Activated naive CD4-positive, alpha-beta T cell treated with anti-CD3 and anti-CD28 coated beads for 36 hours (primary cell): ENCODE measurements at places on chromosomes 4 and X. TPM values are rescaled to one million over a fixed set of nuclear protein-coding genes. Genes with fewer than 3 reads are reported as not detected.

GRCh38 chr4:86185659-86186058 lies 174.2 kb downstream of the MAPK10 start:
- no peak overlapping the region for H3K27ac ChIP-seq
- no peaks in the 10 kb centered on the region for H3K4me1 ChIP-seq
- no peaks in the 10 kb centered on the region for H3K27me3 ChIP-seq
- no peak overlapping the region for H3K4me3 ChIP-seq
- no peaks in the 10 kb centered on the region for H3K36me3 ChIP-seq

GRCh38 chr4:173485164-173485563 lies 44.9 kb downstream of the HAND2 start:
- H3K36me3 ChIP-seq = no peaks in the 10 kb centered on the region
- H3K4me3 ChIP-seq = no peak overlapping the region
- H3K27ac ChIP-seq = no peak overlapping the region
- no peaks in the 10 kb centered on the region for H3K27me3 ChIP-seq

DNA sequence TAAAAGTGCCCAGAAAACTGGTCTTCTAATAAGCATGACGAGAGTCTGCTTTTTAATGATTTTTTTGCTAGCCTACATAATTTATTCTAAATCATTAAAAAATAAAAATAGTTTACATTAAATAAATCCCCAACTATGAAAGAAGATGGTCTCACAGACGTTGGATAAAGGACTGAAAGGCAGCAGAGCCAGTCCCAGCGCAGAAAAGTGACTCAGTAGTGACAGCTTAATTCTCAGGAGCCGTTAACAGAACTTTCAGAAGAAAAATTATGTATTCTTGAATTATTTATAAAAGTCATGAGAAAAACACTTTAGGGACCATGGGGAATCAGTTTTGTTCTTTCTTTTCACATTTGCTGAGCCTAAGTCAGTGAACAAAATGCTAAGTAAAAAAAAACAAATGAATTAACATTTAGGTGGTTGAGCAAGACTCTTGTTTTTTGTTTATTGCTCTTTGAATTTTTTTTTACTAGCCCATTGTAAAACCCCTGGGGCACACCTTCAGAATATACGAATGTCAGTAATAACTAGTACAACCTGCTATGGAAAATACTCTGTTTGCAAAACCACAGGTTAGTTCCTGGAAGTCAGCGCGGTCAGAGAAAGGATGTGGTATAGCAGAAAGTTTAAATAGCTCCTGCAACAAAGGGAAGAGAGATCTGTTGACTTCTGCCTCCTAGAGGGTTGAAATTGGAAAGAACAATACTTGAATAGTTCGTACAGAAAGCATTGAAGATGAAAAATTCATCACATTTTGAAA lies 50.4 kb upstream of the CCDC160 start:
- H3K4me3 ChIP-seq = peak overlapping the region; percentile 25
- DNase-seq = peak; percentile 85
- peak overlapping the region; percentile 24 for H3K27ac ChIP-seq
- H3K27me3 ChIP-seq = no peaks in the 10 kb centered on the region
- no peaks in the 10 kb centered on the region for H3K36me3 ChIP-seq
- peaks cover 14% of the 10 kb centered on the region for H3K4me1 ChIP-seq

GRCh38 chr4:155419266-155419665 lies 42.5 kb upstream of the MAP9 start:
- H3K4me3 ChIP-seq = no peak overlapping the region
- H3K27ac ChIP-seq = no peak overlapping the region
- peaks cover 9% of the 10 kb centered on the region for H3K27me3 ChIP-seq
- no peaks in the 10 kb centered on the region for H3K4me1 ChIP-seq
- no peaks in the 10 kb centered on the region for H3K36me3 ChIP-seq

- no peaks in the 10 kb centered on the region for H3K27me3 ChIP-seq
- H3K4me1 ChIP-seq = peaks cover 4% of the 10 kb centered on the region
- peaks cover 9% of the 10 kb centered on the region for H3K36me3 ChIP-seq
- no peak for DNase-seq
- H3K4me3 ChIP-seq = no peak overlapping the region
Observed at GRCh38 chr4:153296040-153296823, 48.3 kb upstream of the MND1 start.

PTPN13 gene
- total RNA-seq = 0.17 TPM
